ENCODE measurements at places on chromosomes 3 and 15.

DNA sequence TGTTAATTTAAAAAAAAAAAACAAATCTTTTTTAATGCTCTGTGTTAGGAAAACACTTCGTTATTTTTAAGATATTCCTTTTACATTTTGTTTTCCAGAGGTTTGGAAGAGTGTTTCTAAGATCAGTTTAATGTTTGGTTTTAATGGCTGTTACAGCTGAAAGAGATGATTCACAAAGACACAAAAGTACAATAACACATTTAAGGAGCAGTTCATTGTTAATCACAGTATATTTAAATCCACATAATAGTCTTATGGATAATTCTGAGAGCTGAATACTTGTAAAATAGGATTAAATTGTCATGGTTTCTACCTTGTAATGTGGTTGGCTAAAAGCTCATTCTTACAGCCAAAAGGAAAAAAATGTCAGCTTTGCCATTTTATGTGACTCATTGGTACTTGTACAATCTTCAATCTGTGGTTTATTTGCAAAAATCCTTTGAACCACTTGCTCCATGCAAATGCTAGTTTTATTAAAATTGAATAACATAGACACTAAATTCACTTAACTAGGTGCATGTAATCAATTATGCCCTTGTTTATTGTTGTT is 426.4 kb downstream of the NLGN1 start:
- no peak for DNase-seq

- no peak for DNase-seq
These were observed 10.6 kb upstream of the RAD51 start for GRCh38 chr15:40684381-40684780.

DNA sequence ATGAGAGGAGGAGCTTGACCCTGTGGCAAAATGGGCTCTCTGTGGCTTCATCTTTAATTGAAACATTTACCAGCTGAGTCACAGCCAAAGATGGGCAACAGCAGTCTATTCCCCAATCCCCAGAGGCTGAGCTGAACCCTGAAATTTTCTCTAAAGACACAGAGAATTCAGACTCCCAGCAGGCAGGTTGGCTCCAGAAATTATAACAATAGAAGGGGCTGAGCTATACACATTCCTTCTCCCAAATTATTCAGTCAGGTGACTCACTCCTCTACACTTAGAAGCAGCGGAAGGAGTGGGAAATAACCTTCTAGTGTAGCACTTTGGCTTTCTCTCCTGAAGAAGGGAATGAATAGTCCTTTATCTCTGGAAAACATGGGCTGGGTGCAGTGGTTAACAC is 264.3 kb upstream of the ARHGEF26 start:
- no peak for DNase-seq

- DNase-seq: no peak
These were observed 8.4 kb upstream of the CD47 start for GRCh38 chr3:108099244-108099643.

- no peak for DNase-seq
These were observed 4.4 kb upstream of the HHATL start for GRCh38 chr3:42706721-42707619.

DNA sequence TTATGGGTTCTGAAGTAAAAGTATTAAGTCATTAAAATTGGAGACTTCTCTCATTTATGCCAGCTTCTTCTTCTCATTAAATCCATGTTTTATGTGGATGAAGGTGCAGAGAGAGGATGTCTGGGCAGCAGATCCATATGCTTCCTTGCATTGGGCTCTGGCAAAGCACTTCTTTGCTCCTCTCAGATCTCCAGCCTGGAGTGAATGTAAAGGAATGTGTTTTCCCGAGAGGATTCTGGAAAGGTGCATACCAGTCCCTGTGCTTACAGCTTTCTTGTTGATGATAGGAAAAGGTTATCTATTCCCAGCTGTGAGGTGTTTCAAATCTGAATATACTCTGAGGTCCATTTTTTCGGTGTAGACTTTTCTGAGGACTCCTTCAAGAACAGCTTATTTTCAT is 79.9 kb upstream of the PEX5L start:
- no peak for DNase-seq

GRCh38 chr3:141246958-141247301 is 15.3 kb downstream of the PXYLP1 start:
- DNase-seq: no peak

- no peak for DNase-seq
These were observed 108.3 kb downstream of the SEMA5B start for GRCh38 chr3:122919291-122919610.

GRCh38 chr3:69104586-69104985 is 17.8 kb downstream of the LMOD3 start:
- DNase-seq: no peak

- no peak for DNase-seq
These were observed 66.9 kb downstream of the DCLK3 start for GRCh38 chr3:36697229-36698001.

DNA sequence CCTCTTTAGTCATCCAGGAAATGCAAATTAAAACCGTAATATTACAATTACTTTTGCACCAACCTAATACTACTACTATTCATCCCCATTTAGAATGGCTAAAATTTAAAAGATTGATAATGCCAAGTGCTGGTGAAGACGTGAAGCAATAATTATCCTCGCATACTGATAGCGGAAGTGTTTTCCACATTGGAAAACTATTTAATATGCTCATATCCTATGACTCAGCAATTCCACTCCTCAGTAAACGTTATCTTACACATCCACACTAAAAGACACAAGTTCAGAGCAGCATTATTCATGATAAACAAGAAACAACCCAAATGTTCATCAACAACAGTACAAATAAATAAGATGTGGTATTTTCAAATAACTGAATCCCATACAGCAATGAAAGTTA is 70.6 kb downstream of the VPS13C start:
- no peak for DNase-seq
